ENCODE measurements at places on chromosomes 11 and 22.

- DNase-seq: peak; percentile 74
Observed at GRCh38 chr22:44697423-44698141, 4.4 kb upstream of the PRR5 start.

- DNase-seq: no peak
Observed at GRCh38 chr11:3166268-3167142, 1.4 kb upstream of the OSBPL5 start.

DNA sequence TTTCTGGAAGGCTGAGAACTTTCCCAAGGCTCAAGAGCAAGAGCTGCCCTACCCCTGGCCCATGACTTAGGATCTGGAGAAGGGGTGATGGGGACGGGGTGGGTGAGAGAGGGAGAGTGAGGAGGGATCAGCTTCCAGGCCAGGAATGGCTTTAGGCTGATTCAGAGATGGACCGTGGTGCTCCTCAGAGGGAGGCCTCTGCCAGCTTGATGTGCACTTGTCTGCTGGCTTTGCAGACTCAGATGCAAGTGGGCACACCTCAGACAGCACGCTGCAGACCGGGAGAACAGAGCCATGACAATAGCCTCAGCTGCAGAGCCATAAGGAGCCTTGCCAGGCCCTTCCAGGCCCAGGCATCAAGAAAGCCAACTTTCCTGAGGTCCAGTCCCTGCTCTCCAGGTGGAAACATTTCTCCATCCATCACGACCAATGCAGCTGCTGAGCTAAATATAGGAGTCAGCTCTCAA is 41.3 kb downstream of the ALX4 start:
- DNase-seq: no peak

- DNase-seq: no peak
Observed at GRCh38 chr11:78857688-78858087, 283.0 kb upstream of the NARS2 start.

- no peak for DNase-seq
Observed at GRCh38 chr22:41237036-41237706, 3.6 kb downstream of the CHADL start.

- DNase-seq: no peak
Observed at GRCh38 chr11:106594751-106595351, 423.4 kb downstream of the GUCY1A2 start.

Measured in stimulated activated CD8-positive, alpha-beta memory T cell treated with anti-CD3 and anti-CD28 coated beads, Interleukin-4, amount 100 ng/mL, for 4 hours (primary cell).